ENCODE measurements at places on chromosomes 16 and 17.

GRCh38 chr16:77500286-77500598, 65.4 kb upstream of the ADAMTS18 start:
- DNase-seq: no peak

DNA sequence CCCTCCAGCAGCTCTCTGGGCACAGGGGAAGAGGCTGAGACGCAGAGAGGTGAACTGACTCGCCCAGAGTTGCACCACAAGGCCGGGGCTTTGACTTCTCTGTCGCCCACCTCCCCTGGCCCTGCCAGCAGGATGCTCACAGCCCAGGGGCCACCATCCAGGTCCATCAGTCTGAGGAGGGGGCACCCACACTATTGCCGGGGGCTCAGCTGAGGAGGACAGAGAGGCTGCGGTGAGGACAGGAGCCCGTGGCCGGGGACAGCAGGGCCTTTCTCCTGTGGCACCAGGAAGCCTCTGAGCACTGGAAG, 32.6 kb downstream of the KDM8 start:
- no peak for DNase-seq

DNA sequence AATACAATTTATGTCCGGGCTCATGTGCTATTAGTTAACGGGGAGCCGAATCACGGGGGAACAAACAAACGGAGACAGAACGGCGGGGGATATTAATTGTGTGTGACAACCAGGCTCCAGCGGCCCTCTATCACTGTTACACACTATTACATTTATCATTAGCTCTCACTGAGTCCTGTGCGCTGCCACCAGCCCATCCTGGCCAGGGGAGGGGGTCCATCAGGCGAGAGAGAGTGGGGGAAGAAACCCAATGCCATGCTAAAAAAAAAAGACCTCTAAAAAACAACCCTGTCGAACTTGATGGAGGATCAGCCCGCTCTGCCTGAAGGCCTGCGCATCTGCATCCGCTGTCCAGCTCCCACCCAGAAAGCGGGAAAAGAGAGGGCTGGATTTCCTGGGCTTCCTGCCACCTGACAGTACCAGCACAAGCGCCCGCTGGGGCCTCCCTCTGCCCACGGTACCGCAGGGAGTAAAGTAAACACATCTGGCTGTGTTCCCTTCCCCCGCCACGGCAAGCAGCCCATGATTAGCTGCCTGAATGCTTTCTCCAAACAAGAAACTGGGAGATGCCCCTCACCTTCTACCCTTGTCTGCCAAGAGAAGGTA, 41.7 kb downstream of the PIPOX start:
- no peak for DNase-seq

DNA sequence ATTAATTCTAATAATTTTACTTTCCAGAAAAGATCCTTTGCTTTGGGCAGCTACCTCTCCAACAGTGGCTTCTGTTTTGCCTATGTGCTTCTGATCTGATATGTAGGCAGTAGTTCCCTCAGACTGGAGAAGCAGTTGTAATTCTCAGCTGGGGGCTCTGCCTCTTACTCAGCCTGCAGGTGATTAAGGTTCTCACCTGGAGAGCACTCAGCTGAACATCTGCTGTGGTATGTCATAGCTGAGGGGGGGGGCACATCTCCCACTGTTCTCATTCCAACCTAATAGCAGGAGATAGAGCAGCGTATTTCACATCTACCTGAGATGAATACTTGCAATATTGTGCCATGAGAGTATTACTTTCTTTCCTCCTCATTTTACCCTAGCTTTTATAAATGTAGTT, 511.9 kb upstream of the CDH8 start:
- no peak for DNase-seq

GRCh38 chr17:81453712-81454111, 58.5 kb downstream of the BAHCC1 start:
- DNase-seq: no peak

DNA sequence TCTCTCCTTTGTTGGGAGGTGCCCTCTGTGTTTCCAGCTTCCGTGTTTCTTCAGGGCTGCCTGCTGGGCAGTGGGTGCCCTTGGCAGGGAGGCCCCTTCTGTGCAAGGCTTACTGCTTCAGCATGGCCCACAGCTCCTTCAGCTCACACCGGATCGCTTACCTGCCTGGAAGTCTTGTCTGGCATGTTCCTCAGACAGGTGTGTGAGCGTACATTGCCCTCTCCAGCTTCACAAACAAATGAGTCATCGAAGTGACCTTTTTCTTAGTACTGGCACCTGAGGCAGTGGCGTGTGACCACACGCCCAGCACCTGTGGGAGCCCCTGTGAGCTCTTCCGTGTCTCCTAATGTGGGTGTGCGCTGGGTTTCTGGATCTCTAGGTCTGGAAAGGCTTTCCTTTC, 3.5 kb downstream of the RAB40C start:
- DNase-seq: no peak

GRCh38 chr17:50345432-50346312, at the start of gene XYLT2:
Gene XYLT2, plus strand, starts transcription at chr17:50346126. Its CDS starts 15 bp downstream, at chr17:50346141.
- DNase-seq: peak; percentile 64

DNA sequence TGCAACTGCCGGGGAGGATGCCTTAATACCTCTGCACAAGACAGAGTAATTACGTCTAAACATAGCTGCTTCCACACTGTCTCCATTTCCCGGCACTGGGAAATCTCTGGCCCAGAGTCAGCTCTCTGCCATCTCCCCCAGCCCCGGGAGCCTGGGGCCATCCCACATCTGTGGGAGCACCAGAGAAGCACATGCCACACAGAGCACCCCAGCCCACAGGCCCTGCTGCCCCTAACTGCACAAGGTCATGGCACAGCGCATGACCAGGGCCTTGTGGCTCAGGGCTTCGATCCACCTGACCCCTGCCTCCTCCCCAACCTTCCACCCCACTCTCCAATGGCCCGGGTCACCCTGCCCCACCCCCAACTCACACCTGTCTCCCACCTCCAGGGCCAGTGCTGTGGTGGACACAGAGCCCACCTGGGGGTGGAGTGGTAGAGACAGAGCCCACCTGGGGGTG, 36.6 kb upstream of the RBFOX3 start:
- no peak for DNase-seq

- DNase-seq: no peak
These were observed 17.2 kb downstream of the CMIP start for GRCh38 chr16:81461766-81462165.

DNA sequence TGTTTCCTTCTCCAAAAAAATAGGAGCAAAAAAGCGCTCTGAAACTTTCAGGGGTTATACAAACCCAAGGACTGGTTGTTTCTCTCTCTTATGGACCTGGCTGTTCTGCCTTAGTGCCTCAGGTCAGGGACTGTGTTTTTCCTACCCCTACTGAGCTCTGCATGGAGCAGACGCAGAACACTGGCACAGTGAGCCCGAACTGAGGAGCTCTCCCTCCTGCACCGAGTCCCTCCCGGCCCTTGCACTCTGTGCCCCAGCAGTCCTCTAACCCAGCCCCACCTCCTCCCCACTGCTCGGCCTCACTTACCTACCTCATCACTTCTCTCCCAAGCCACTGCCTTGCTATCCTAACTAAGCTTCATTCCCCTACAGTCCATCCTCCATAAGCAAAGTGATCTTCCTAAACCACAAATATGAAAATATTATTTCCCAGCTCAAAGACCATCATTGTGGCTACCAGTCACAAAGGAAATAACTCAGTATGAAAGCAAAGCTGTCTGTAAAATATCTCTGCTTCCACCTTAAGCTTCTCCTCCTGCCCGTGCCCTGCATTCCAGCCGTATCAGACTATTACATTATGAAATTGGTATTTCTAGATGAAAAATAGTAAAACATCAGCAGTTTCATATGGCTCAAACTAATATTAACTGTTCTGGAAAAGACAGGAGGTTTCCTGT, 13.6 kb downstream of the MEIOB start:
- DNase-seq: no peak

- no peak for DNase-seq
These were observed 74.1 kb downstream of the CCDC182 start for GRCh38 chr17:57670769-57671569.

DNA sequence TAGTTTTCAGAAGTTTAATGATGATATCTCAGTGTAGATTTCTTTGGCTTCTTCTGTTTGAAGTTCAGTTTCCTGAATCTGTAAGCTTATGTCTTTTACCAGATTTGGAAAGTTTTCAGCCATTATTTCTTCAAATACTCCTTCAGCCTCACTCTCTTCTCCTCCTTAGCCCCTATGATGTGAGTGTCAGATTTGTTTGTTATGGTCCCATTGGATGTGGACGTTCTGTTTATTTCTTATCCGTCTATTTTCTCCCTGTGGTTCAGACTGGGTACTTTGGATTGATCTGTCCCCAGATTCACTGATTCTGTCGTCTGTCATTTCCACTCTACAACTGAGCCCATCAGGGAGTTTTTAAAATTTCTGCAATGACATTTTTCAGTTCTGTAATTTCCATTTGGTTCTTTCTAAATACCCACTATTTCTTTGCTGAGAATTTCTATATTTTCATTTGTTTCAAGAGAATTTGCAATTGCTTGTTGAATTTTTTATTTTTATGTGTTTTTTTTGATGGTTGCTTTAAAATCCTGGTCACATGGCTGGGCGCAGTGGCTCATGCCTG, 110.9 kb downstream of the SEC14L1 start:
- DNase-seq: no peak

DNA sequence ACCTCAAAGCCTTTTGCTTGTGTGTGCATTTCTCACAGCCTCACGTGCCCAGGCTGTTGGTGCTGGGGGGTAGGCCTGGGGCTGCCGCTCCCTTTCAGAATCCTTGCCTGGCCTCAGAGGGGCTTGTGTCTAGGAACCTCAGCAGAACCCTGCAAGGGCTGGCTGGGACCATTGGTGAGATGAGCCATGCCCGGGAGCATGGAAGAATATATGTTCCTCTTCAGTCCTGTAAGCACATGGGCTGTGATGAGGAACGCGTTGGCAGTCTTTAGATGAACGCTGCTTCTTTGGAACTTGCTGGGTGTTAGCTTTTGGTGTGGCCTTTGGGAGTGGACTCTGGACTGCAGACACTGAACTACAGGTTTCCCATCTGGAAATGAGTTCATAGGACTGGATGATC, 32.0 kb upstream of the SLC5A10 start:
- DNase-seq: no peak

DNA sequence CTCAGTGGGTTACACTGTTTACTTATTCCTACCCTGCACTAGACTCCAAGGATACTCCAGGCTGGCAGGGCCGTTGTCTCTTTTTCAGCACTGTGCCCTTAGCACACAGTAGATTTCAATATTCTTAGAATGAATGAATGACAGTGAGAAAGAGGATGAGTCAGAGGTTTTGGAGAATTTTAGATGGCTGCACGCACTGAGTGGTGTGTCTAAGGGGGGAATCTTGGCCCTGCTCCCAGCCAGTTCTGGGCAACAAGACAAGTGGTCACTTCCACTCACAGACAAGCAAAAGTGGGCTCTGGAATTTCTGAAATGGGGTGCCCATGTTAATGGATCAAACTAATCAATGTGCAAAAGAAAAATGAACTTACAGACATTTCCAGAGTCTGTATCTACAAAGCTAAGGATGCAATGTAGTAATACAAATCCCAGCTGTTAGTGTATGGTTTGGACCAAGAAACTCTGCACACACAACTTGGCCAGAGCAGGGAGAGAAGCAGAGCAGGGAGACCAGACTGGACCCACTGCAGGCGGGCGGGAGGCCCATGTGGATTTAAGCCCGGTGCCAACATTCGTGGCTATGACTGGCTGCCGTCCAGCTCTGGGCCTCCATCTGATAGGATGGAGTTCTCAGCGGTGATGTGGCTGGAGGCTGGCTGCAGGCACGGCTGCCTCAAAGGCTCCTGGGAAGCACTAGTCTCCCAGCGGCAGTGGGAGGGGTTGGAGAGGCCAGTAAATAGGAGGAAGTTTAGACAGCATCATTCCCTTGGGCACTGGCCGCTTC, 95.6 kb upstream of the CDYL2 start:
- DNase-seq: peak; percentile 39

DNA sequence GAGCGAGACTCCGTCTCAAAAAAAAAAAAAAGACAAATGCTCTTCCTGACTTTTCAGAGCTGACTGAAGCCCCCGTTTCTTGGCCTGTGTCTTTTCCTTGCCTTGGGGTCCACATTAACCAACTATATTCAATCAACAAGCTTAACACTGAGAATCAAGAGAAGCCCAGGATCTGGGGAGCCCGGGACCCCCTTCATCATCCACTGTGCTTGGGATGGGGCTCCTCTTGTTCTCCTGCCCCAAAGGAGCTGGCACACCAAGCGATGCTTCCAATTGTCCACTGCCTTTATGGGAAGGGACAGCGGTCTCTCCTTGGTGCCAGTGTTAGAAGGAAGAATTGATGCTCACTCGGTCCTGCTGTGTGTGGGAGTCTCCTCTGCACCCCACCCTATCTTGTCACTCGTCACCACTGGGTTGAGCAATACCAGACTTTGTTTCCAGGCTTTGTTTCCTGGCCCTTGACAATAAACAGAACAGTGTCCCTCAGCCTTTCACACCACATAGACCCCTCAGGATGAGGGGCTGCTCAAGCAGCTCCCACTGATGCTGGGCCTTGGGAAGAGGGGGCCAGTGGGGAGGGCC, 146.7 kb downstream of the KCNJ12 start:
- no peak for DNase-seq

- DNase-seq: no peak
These were observed 22.6 kb downstream of the SLC5A10 start for GRCh38 chr17:18974407-18975149.

GRCh38 chr17:19753051-19753509, 5.0 kb upstream of the ALDH3A1 start:
- DNase-seq: peak; percentile 60

GRCh38 chr17:59858167-59858816, 34.5 kb downstream of the TUBD1 start:
- no peak for DNase-seq

- DNase-seq: no peak
These were observed 4.8 kb downstream of the SLC7A5 start for GRCh38 chr16:87864331-87864989.

DNA sequence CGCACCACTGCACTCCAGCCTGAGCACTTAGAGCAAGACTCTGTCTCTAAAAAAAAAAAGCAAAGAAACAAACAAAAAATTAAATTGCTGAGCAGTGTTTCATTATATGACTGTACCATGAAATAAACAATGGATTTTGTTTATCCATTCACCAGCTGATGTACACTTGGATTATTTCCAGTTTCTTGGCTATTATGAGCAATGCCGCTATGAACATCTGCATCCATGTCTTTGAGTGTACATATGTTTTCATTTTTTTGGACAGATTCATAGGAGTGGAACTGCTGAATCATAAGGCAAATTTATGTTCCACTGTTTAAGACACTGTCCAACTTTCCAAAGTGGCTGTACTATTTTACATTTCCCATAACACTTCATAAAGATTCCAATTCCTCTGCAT, 8.0 kb downstream of the RNF157 start:
- no peak for DNase-seq

DNA sequence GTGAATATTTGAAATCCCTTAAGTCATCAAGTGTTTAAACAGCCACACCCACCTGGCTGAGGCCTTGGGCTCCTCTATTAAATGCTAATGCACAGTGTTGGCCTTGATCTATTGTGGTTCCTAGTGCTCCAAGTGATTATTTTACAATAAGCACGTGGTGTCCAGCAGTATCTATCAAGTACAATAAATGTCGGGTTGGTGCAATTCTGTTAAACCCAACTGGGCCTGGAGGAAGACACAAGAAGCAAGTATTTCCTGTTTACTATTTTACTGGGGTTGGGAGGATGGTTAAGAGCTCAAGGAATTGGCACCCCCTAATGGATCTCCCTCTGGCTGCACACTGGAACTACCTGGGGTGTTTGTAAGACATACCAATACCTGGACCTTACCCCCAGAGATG, 72.1 kb upstream of the HNF1B start:
- no peak for DNase-seq

- no peak for DNase-seq
These were observed 134.7 kb downstream of the AATF start for GRCh38 chr17:37083456-37083855.
